CD4-positive, alpha-beta T cell treated with Interferon alpha-2 for 1 hour (primary cell): ENCODE measurements at places on chromosomes 1 and 21.

GRCh38 chr1:233326811-233327650 lies 493 bp upstream of the MAP3K21 start:
- DNase-seq, result peak; percentile 94

GRCh38 chr1:93549811-93550210 lies 101.9 kb downstream of the FNBP1L start:
- no peak for DNase-seq

GRCh38 chr1:41423511-41424191 lies 60.8 kb downstream of the EDN2 start:
- no peak for DNase-seq

DNA sequence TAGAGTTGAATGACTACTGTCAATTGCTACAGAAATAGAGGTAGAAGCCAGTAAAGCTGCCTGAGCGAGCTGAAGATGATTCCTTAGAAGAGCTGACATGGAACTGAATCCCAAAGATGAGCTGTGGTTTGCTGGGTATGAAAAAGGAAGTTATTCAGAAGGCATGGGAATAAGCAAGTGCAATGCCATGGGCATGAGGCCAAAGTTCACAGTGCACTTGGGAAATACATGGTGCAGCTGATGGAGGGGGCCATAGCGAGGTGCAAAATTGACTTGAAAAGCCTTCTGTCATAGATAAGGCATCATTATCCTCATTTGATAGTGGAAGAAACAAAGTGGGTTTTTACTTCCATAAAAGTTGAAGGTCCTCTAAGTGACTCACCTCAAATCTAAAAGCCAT lies 88.6 kb downstream of the NEK7 start:
- DNase-seq, result no peak

DNA sequence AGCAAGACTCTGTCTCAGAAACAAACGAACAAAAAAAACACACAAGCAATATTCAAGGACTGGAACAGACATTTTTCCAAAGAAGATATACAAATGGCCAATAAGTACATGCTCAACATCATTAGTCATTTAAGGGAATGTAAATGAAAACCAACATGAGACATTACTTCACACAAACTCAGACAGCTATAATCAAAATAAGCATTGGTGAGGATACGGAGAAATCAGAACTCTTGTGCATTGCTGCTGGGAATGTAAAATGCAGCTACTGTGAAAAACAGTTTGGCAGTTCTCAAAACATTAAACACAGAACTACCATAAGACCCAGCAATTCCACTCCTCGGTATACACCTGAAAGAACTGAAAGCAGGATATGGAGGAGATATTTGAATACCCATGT lies 15.4 kb downstream of the NOL9 start:
- no peak for DNase-seq

DNA sequence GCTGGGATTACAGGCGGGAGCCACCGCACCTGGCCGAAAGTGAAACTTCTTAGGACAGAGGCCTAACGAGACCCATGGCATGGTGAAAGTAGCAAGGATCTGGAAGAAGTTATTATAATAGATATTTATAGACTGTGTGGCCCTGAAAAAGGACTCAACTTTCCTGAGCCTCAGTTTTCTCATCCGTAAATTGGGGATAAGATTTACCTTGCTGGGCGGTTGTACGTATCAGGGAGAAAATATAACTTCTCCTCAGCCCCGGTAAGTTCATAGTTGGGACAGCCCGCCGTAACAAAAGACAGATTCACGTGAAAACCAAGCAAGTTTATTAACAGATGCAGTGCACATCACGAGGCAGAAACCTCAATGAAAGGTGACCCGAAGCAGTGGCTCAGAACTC lies 5.5 kb upstream of the PIK3CD start:
- DNase-seq, result no peak

- no peak for DNase-seq
Observed at GRCh38 chr21:15130751-15131150, 66.0 kb upstream of the NRIP1 start.

- no peak for DNase-seq
Observed at GRCh38 chr1:233061265-233061664, 110.9 kb downstream of the NTPCR start.

DNA sequence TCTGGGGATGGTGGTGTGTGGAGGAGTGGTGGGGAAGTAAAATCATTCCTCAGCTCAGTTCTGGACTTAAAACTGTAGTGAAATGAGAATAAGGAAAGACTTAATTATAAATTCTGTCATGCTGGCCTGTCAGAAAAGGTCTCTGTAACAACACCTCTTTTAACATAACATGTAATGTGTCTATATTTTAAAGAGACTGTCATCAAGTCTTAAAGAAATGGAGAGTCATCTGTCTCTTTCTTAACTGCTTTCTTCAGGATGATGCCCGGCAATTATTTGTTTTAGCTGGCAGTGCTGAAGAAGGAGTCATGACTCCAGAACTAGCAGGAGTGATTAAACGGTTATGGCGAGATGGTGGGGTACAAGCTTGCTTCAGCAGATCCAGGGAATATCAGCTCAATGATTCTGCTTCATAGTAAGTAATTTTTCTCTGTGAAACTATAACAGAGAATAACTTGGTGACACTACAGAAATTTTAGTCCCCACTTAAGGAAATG lies 30.6 kb downstream of the GNAI3 start:
- DNase-seq, result no peak

GRCh38 chr1:198179556-198179981 lies 22.8 kb downstream of the NEK7 start:
- DNase-seq, result peak; percentile 67

GRCh38 chr1:227544067-227545050 lies 19.0 kb upstream of the ZNF678 start:
- no peak for DNase-seq

DNA sequence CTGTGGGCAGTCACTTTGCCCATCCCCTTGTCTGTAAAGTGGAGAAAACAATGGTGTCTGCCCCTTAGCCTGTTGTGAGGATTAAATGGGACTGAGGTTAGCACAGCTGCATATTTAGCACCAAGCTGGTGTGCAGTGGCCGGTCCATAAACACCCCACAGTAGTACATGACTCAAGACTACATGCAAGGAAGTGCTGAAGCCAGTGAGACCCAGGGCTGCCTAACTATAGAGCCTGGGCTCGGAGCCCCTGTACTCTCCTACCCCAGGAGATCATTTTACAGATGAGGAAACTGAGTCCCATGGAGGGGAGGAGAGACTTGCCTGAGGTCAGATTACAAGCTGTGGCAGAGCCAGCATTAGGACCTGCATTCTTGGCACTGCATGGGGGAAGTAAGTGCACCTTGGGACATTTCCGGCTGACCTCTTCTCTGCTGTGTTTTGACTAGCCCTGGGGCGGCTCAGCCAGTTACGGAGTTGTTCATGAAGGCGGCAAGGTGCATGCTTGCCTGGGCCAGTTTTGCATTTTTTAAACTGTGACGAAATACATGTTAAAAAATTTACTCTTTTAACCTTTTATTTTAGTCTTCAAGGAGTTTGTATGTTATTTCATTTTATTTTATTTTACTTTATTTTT lies 3.2 kb downstream of the SERINC2 start:
- no peak for DNase-seq

DNA sequence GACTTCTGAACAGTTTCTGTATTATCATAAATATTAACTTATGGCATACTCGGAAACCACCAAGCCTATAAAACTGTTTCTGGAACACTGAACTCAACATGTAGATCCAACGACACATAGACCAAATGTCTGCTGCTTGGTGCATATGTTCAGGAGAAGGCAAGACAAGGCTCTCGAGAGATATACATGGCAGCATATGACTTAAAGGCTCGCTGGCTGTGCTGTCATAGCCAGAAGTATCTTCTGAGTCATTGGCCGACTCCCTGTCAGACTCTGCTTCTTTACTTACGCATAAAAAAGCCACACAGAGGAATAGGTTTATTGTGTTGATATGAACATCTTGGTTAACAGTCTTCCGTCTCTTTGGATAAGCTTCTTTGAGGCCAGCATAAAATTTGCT lies 60.6 kb downstream of the LYST start:
- no peak for DNase-seq

DNA sequence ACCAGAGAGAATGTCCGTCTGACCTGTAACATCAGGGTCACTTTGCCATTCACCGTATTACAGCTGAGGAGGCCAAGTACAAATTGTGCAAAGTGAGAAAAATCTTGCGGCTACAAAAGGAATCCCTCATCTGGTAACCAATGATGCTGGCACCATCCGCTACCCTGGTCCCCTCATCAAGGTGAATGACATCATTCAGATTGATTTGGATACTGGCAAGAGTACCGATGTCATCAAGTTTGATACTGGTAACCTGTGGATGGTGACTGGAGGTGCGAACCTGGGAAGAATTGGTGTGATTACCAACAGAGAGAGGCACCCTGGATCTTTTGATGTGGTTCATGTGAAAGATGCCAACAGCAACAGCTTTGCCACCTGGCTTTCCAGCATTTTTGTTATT lies 18.3 kb upstream of the MUL1 start:
- DNase-seq, result no peak

DNA sequence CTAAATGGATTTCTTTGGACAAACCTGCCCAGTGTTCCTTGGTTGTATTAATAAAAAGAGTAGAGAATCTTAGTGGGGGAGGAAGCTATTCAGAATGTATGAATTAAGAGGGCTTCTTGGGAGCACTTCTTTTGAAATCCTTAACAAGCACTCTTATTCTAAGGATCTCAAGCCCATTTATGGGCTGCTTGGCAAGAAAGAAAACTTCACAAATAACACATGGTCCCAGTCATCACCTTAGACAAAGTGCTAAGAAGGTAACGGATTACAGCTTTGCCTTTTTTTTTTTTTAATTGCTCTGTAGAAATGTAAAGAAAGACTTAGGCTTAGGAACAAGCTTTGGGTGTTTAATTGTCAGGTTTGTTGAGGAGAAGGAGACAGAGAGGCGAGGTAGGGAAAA lies 76.6 kb upstream of the IPO9 start:
- DNase-seq, result no peak

GRCh38 chr1:109628540-109629321 lies 9.1 kb downstream of the AMPD2 start:
- no peak for DNase-seq
